Upper lobe of right lung (tissue), 1 donor: ENCODE measurements at places on chromosomes 3 and 15. TPM values are rescaled to one million over a fixed set of nuclear protein-coding genes. Genes with fewer than 3 reads are reported as not detected.
A peak's percentile ranks its signal among the peaks of the same experiment; 100 is the strongest.

Gene NR2E3
- total RNA-seq = 0.26 TPM

GRCh38 chr3:171876680-171877147 is 33.6 kb downstream of the TMEM212 start:
- H3K36me3 ChIP-seq = no peaks in the 10 kb centered on the region
- no peak overlapping the region for H3K4me3 ChIP-seq
- peaks cover 45% of the 10 kb centered on the region for H3K4me1 ChIP-seq
- no peak for DNase-seq
- no peaks in the 10 kb centered on the region for H3K27me3 ChIP-seq

DNA sequence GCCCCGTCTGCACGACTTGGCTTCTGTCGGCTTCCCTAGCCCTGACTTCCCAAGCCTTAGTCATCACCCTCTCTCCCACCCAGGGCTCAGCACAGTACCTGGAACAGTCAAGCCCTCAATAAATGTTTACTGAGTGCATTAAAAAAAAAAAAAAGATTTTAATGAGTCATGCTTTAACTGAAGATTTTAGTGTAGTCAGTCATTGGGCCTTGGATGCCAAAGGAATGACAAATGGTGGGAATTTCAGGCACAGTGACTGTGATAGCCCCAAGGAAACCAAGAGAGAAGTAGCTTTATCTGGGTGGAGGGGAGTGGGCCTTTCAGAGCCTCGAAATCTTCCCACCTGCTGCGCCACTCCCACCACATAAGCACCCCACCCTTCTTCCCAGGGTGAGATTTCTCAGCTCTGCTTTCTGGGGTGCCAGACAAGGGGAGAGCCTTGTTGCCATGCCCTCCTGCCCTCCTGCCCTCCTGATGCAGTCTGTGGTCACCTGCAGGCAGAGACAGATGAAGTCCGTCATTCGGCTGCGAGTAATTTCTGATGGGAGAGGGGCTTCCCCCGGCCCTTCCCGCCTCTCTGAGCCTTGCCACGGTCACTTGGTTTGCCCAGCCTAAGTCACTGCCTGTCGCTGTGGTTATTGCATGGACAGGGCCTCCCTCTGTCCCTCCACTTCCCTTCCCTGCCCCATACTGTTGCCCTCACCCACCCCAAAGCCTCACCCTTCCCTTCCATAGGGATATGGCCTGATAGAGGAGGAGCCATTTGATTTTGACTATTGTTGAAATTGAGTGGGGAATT is 41.8 kb downstream of the SMAD3 start:
- peak overlapping the region; percentile 24 for H3K27ac ChIP-seq
- no peaks in the 10 kb centered on the region for H3K36me3 ChIP-seq
- DNase-seq = no peak
- peaks cover 81% of the 10 kb centered on the region for H3K4me1 ChIP-seq

GRCh38 chr3:182735672-182736071 is 57.6 kb upstream of the ATP11B start:
- no peak for DNase-seq
- no peaks in the 10 kb centered on the region for H3K27me3 ChIP-seq
- H3K4me1 ChIP-seq = peaks cover 3% of the 10 kb centered on the region
- H3K4me3 ChIP-seq = no peak overlapping the region
- no peak overlapping the region for H3K27ac ChIP-seq

- H3K4me1 ChIP-seq = peaks cover 13% of the 10 kb centered on the region
- no peak for DNase-seq
- no peak overlapping the region for H3K4me3 ChIP-seq
- no peaks in the 10 kb centered on the region for H3K27me3 ChIP-seq
- no peaks in the 10 kb centered on the region for H3K36me3 ChIP-seq
Measured at GRCh38 chr3:99965681-99966408, 148.2 kb downstream of the CMSS1 start.

DNA sequence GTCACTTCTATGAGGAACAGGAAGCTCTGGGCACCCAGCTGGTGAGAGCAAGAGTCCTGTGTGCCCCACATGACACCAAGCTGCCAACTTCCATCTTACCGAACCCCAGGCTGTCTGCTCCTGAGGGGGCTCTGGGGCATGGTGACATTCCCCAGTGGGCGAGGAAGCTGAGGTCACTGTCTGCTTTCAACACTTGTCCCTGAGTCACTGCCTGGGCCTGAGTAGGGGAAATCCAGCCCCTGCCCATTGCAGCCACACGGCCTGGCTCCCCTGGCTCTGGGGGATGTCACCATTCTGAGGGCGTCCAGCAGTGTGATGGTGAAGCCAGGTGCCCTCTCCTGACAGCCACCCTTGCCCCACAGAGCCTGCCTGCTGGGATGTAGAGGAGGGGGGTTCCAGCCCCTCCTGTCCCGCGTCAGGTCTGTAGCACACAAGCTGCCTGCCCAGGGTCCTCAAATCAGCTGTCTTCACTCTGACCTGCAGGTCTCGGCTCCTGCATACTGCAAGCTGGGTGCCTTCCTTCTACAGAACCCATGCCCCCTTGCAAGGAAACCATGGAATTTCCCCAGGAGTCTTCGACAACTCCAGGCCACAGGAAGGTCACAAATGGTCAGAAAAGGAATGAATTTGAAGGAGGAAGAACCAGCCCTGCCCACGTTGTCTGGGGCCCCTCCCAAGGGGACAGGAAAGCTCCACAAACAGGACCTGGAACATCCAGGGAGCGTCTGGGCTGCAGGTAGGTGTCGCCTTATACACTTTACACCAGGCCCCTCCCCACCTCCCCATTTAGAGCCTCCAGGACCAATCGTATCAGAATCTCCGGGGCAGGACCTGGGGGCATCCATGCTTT is 69.9 kb upstream of the GATM start:
- H3K27ac ChIP-seq = no peak overlapping the region
- peak; percentile 77 for DNase-seq
- no peaks in the 10 kb centered on the region for H3K27me3 ChIP-seq

- H3K4me1 ChIP-seq = peaks cover 10% of the 10 kb centered on the region
- DNase-seq = no peak
- peaks cover 97% of the 10 kb centered on the region for H3K36me3 ChIP-seq
- peak overlapping the region; percentile 0 for H3K27ac ChIP-seq
- no peak overlapping the region for H3K4me3 ChIP-seq
Measured at GRCh38 chr15:82832601-82833361, 23.4 kb downstream of the WHAMM start.

DNA sequence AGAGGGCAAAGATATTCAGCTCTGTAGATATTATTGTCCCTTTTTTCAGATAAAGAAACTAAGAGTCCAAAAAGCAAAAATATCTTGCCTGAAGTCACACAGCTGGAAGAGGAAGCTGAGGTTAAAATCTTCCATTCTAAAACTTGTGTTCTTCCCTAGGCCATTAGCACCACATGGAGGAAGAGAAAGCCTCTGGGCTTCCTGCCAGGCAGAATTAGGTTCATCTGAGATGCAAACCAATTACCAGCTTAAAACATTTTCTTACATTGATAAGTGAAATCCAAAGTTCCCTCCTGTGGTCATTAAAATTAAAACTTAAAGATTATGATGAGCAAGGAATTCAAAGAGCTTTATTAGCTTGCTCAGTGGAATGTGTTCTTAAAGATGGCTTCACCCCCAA is 235.3 kb upstream of the SETMAR start:
- no peaks in the 10 kb centered on the region for H3K27me3 ChIP-seq
- H3K27ac ChIP-seq = no peak overlapping the region
- H3K36me3 ChIP-seq = no peaks in the 10 kb centered on the region
- H3K4me3 ChIP-seq = no peak overlapping the region
- DNase-seq = no peak

DNA sequence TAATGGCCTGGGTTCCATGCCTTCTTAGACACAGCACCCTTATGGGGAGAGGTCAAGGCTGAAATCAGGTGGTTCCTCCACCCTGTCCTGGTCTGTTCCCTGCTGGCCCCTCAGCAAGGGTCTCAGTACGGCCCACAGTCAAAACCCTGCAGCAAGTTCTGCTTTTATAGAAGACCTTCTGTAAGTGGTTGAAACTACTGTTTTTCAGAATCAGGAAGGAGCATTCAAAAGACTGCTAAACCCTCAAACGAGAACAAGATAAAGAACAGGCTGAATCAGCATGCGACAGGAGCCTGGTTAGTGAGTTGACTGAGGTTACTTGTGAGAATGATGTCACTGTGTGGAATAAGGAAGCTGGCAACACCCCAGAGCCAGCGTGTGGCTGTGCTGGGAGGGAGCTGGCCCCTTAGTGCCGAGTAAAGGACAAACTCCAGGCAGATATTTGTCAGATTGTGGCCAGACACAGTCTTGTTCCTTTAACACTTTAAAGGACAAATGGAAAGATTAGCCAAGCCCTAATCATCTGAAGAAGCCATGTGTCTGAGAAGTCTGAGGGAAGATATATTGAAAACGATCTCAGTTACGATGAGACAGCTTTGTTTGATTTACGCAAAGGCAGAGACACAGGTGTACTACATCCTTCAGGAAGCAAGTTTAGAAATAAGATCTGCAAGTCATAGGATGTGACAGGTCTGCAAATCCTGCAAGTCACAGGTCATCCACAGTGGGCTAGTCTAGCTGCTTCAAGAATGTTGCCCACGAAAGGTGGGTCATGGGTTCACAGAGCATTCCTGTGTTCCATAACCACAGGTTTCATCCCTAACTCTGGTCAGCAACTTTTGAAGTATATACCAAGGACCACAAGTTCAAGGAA is 54.0 kb downstream of the B3GNT5 start:
- H3K4me3 ChIP-seq = no peak overlapping the region
- no peaks in the 10 kb centered on the region for H3K36me3 ChIP-seq
- H3K27ac ChIP-seq = peak overlapping the region; percentile 5
- H3K4me1 ChIP-seq = peaks cover 9% of the 10 kb centered on the region
- DNase-seq = peak; percentile 90
